ENCODE measurements at places on chromosomes 1 and 21.

- DNase-seq: no peak
Observed at GRCh38 chr1:63848733-63849132, 74.9 kb downstream of the ROR1 start.

DNA sequence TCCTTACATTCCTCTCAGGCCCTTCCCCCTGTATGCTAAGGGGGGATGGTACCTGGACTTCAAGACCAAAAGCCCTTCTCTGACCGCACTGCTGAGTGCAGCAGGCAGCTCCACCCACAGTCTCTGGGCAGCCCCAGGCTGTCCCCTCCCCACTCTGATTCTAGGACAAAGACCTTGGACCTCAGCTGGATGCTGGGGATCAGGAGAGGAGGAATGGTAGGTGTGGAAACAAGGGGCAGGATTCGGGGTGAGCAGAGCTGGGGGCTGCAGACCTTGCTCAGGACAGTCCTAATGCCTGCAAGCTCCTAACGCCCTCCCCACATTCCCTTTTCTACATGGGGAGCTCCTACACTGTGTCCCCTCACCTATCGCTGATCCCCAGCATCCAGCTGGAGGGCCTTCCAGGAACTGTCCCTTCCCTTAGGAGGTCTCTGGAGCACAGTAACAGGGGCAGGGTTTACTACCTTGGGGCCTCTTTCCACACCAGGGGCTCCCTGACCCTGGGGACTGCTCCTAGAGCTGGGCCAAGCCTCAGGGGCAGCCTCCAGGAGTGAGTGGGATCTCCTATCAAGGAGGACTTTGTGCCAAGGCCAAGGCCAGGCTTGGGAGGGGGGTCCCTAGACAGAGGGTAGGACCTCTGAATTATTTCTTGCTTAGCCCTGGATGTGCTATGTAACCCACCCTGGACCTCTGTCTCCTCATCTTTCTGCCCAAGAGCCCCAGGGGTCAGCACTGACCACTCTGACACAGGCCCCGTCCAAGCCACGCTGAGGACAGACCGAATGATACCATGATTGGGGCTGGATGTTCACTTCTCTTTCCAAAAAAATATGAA lies 5.6 kb downstream of the CLDN19 start:
- DNase-seq: no peak

DNA sequence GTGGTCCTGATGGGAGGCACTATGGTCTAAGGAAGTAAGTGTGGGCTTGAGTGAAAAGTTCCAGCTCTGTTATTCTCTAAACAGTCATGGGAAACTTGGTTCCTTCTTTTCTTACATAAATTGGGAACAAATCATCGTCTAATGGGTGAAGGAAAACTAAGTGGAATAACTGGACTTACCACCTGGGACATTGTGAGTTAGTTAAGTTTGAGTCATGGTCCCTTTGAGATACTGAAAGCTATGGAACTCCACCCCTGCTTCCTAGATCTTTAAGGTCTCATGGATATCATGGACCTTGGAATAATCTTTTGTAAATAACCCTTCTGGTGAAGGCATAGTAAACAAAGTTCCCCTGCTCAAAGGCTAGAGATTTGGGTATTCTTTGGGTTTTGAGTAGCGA lies 16.1 kb upstream of the TXLNA start:
- DNase-seq: no peak

DNA sequence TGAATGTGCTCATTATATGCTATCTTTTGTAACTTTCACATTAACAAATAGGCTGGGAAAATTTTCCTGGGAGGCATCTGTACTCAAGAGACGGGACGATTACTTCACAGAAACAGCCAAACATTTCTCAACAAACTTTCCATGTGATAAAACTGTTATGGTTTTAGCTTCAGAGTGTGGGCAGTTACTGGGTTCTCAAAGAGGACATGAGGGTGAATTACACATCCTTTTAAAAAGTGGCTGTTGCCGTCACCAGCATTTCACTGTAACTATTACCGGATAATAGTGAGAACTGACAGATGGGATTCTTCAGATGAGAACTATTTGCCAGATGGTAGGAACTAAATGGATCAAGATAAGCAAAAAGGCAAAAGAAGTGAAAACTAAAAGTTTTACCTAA lies 109.1 kb downstream of the APP start:
- peak; percentile 23 for DNase-seq

- DNase-seq: no peak
Observed at GRCh38 chr1:174975764-174976163, 24.0 kb upstream of the CACYBP start.

DNA sequence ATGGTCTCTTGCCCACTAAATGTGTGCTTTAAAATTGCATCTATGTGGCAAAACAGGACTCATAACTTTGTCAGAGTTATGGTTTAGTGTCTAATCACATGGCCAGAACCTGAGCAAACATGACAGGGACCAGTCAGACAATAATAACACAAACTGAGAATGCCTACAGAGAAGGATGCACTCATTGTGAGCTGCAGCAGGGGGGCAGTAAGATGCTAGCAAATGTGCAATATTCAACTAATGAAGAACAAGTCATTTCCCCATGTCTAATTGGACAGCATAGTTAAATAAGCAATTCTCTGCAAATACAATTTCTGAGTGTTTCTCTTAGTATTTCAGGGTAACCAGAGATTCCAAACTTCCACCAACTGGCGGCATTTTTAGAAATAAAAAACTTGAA lies 30.8 kb downstream of the SPAG17 start:
- no peak for DNase-seq

- no peak for DNase-seq
Observed at GRCh38 chr1:95660736-95661135, 426.7 kb downstream of the RWDD3 start.

DNA sequence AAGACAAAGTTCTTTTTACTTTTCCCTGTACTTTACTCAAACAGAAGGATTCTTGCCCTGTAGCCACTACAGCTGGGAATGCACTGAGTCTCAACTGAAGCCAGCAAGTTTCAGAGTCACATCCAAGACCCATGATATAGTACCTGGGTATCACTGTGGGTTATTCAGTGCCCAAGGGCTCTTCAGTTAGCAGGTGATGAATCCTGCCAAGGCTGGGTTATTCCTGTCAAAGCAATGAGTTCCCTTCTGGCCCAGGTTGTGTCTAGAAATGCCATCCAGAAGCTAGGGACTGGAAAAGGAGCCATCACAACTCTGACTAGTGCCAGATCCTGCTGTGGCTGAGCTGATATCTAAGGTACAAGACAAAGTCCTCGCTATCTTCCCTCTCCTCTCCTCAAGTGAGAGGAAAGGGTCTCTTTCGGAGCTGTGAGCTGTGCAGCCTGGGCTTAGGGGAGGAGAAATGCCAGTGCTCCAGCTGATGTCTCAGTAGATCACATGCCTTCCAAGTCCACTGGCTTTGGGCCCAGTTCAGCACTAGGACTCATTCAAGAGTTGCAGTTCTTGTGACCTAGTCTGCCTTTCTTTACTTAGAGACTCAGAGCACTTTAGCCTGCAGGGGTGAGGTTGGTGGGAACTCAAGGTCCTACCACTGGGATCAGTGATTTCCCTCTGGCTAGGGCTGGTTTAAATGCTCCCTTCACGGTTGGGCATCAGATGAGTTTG lies 369.4 kb downstream of the TBX15 start:
- DNase-seq: no peak

- DNase-seq: no peak
Observed at GRCh38 chr1:193438771-193439170, 252.4 kb upstream of the B3GALT2 start.

- no peak for DNase-seq
Observed at GRCh38 chr1:50742523-50742922, 217.5 kb downstream of the FAF1 start.

DNA sequence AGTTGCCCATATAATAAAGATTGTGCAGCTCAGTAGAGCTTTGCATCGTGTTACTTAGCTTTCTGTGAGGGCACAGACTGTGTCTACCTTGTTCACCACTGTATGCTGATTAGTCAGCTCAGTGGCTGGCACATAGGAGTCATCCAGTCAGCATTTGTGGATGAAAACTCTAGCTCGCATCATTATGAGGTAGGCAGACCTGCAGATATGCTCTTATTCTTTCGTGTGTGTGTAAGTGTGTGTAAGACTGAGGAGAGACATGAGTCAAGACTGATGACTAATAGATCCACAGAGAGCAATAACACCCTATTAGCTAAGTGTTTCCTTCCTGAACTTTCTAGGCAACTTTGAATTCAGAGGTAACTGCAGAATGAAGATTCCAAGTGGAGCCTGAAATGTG lies 17.1 kb downstream of the TTF2 start:
- no peak for DNase-seq

- DNase-seq: no peak
Observed at GRCh38 chr21:39946199-39946598, 79.0 kb downstream of the PCP4 start.

DNA sequence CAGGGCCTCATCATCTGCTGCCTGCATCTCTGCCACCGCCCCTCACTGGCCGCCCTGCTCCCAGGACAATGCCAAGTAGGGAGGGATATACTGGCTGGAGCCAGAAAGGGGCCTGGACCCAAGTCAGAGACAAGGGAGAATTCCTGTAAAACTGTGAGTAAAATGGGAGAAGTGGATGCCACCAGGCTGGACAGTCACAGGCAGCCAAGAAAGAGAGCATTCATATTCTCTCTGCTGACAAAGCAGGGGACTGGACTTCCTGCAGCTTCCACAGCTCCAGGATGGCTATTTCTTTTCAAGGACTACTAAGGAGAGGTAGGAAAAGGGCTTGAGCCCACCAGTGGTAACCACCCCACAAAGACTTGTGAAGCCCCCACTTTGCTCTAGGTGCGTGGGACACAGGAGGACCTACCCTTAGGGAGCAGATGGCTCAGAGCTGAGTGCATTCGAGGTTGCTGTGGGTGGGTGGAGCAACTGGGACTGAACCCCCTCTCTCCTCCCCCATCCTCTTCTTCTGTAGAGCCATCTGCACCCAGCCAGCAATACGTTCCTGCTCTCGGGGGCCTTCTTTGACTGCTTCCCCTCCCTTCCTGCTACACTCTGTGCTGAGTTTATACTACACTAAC lies 57.5 kb downstream of the GLIS1 start:
- DNase-seq: no peak

DNA sequence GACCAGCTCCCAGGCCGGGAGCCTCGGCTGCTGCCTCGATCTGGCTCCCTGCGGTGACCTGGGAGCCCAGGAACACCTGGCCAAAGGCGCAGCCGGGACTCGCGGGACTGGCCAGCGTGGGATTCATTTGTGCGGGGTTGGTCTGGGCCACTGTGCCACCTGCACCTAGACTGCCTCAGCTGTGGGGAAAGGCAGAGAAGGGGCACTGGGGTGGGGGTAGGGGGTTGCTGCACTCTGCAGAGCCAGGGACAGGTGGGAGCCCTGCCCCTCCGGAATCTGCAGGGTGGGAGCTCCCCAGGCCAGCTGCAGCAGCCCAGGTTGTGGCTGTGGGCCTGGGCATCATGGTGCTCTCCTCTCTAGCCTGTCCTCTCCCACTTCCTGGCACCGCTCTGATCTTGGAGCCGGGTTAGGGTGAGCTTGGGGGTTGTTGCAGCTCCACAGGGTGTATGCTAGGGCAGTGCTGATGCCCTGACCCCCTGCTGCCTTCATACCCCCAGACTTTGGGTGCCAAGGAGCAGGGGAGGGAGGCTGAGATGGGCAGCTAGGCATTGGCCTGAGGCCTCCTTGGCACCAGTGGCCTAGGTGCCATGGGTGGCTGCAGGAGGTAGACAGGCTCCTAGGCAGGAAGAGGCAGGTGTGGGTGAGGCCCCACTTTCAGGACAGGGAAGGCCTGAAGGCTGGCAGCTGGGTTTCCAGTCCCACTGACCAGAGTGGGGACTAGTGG lies 57.5 kb upstream of the ETV3 start:
- no peak for DNase-seq

DNA sequence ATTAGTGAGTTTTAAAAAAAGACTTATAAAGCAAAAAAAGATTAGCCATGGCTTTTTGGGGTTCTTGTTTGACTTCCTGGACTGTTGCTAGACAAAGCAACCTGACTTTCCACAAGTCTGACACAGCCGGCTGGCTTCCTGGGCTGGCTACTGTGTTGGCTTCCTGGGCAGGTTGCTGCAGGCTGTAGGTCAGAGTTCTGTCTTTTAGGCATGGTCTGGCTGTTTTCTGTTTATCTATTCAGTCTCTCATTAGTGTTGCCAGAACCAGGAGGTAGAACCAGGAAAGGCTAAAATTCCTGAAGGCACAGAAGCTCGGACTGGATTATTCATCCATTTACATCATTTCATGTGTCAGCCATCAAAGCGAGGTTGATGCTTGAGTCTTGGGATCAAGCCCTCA lies 88.6 kb upstream of the SLC35F3 start:
- DNase-seq: no peak

- DNase-seq: no peak
Observed at GRCh38 chr1:11450310-11450709, 28.6 kb upstream of the DISP3 start.

DNA sequence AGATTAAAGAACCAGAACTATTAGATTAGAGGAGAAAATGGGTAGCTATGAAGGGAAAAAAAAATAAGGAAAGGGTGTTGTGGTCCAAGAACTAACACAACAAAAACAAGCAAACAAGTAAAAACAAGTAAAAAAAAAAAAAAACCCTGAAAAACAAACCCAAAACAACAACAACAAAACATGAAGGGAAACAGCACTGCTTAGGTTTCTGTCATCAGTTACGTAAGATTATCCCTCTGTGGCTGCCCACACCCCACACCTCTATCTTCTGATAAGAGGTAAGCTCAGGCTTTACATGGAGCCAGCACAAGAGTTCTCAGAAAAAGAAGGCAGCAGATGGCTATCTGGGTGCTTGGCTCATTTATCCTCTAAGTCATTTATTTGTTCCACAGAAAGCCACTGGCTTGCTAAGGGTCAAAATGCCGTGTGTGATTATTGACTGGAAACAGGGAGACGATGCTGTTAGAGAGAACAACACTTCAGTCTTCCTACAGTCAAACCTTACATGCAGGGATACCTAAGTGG lies 57.5 kb downstream of the KIAA0319L start:
- peak; percentile 73 for DNase-seq

- no peak for DNase-seq
Observed at GRCh38 chr1:202765721-202766120, 42.5 kb downstream of the KDM5B start.

DNA sequence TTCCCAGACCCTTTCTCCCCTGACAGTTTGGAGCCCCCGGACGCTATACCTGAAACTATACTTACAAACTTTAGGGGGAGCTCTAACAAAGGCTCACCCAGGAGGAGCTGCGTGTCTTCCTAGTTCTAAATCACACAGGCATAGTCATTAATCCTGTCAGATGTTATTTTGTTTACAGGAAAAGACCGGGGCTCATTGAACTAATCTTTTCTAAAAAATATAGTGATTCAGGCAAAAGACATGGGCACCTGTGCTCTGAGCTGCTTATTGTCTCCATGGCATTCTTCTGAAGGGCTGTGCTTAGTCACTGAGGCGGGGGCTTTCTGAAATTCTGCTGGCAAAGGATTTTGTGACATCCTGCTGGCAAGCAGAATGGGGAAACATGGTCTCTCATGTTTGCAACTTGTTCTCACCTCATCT lies 1577.0 kb downstream of the NCAM2 start:
- no peak for DNase-seq

GRCh38 chr1:246106342-246106763 lies 400.7 kb downstream of the SMYD3 start:
- no peak for DNase-seq

- DNase-seq: no peak
Observed at GRCh38 chr1:242525769-242526168, 1.3 kb upstream of the PLD5 start.

GRCh38 chr1:53348486-53349368 lies 20.9 kb upstream of the LRP8 start:
- no peak for DNase-seq
